NCI-H510A (cell line): ENCODE measurements at places on chromosomes 11 and 22.

DNA sequence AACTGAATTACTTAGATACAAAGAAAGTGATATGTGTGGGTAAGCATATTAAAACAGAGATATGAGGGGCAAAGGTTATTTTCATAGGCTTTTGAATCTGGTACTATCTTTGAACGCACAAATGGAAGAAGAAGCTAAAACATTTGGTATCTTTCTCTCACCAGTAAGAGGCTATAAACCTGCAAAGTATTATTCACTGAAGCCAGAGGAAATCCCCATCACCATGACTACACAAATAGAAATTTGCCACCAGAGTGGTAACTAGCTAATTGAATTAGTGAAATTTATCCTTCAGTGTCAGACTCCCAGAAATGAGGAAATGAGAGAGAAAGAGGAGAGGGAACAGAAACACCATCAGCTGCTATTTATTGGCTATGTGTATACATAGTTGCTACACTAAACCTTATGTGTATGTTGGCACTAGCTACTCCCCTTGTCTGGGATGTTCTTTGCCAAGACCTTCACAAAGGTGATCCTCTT is 503.4 kb downstream of the DLG2 start:
- DNase-seq, result no peak

DNA sequence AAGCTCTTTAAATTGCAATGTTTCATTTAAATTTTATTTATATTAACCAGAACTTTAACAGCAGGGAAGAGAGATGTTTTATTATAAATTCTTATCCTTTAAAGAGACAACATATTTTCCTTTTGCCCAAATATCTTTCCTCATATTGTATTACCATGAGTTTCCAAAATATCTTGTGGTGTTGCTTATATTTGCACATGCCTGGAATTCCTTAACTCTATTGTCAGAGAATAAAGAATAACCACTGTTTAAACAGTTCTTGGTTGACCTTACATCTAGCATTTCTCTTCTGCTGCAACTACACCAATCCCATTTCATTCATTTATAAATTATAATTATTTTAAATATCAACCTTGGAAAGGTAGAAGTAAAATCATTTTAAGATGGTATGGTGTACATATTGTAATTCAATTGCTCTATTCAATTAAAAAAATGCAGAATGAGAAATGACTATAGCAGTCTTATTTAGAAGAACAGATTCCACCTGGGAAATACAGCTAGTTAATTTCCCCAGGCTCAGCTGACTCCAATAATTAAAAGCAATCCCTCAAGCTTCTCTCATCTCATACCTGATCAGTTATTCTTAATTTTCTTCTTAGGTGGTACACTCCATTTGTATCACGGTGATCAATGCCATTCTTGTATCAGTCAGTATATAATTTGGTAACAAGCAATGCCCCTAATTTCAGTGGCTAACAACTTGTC is 923.3 kb downstream of the KCNA4 start:
- no peak for DNase-seq

- no peak for DNase-seq
Observed at GRCh38 chr11:1742869-1743584, 7.4 kb downstream of the IFITM10 start.

GRCh38 chr11:123544631-123545375 is 109.6 kb downstream of the SCN3B start:
- DNase-seq, result no peak

- DNase-seq, result no peak
Observed at GRCh38 chr11:126607776-126608541, 252.5 kb downstream of the ST3GAL4 start.

GRCh38 chr11:14212986-14213385 is 146.0 kb downstream of the RRAS2 start:
- DNase-seq, result no peak

- DNase-seq, result no peak
Observed at GRCh38 chr11:8698379-8698851, 15.8 kb downstream of the RPL27A start.

DNA sequence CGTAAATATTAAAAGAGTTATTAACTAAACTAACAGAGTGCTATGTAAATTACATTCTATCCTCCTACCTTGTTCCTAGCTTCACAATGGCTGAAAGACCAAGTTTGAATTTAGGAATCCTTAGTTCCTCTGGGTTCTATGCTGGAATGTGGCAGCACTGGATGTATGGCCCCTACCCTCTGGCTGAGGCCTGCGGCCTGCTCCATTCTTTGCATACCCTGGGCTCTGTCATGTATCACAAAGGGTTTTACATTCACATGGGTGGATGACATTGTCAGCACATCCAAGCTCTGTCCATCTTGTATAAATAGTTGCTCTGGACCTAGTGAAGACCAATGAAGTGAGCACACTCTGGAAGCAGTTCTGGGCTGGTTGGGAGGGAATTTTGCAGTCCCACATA is 54.5 kb downstream of the AASDHPPT start:
- no peak for DNase-seq

GRCh38 chr22:48427731-48428211 is 1399.9 kb downstream of the BRD1 start:
- DNase-seq, result no peak

DNA sequence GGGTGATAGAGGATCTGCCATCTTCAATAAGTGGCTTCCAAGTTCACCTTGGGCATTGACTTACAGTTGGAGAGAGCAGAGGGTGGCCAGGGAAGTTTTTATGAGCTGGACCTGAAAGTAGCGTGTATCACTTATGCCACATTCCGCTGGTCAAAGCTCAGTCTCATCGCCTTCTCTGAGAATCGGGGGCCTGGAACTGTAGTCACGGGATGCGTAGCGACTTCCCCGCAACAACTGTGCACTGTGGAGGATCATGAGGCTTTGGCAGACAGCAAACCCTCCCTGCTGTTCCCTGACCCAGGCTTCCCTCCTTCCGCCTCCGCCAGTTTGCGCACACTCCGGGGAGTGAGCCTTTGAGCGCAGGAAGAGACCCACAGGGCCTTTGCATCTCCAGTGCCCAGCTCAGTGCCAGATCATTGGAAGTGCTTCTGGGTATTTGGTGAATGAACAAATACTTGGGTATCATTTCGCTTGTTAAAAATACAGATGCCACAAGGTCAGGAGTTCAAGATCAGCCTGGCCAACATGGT is 95.5 kb downstream of the CEP164 start:
- no peak for DNase-seq
